ENCODE measurements at places on chromosomes 2 and 18.
A peak's percentile ranks its signal among the peaks of the same experiment; 100 is the strongest.

DNA sequence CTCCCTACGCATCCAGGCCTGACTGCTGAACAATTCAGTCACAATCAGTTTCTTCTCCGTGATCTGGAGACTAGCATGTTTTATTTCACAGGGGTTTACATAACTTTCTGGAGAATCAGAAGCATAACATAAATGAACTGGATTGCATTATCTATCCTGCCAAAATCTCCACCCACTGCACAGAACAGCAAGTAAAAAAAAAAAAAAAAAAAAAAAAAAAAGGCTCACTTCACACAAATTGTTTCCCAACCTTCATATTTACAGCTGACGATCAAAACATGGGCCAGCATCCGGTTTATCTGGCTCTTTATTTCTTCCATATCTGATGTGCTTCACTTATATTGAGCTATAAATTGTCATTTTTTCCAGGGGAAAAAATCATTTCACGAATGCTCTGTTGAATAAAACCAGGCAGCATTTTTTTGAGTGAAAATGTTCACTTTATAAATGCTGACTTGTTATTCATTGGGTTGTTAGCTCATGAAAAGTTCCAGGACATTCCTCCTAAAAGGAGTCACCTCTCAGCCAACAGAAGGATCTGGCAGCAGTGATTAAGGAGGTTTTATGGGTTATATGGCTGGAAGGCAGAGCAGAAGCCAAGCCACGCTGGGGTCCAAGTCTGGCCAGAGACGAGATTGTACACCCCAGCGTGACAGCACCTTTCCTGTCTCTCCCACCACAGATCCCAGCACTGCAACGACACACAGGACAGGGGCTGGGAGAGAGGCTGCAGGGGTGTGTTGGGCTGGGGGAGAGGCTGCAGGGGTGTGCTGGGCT lies 51.2 kb upstream of the GLI2 start:
- DNase-seq = no peak

GRCh38 chr2:165427686-165428085 lies 41.8 kb upstream of the CSRNP3 start:
- DNase-seq = no peak

GRCh38 chr2:55560855-55561254 lies 41.3 kb downstream of the CFAP36 start:
- DNase-seq = no peak

- DNase-seq = no peak
Observed at GRCh38 chr2:144201126-144201525, 318.8 kb downstream of the ZEB2 start.

DNA sequence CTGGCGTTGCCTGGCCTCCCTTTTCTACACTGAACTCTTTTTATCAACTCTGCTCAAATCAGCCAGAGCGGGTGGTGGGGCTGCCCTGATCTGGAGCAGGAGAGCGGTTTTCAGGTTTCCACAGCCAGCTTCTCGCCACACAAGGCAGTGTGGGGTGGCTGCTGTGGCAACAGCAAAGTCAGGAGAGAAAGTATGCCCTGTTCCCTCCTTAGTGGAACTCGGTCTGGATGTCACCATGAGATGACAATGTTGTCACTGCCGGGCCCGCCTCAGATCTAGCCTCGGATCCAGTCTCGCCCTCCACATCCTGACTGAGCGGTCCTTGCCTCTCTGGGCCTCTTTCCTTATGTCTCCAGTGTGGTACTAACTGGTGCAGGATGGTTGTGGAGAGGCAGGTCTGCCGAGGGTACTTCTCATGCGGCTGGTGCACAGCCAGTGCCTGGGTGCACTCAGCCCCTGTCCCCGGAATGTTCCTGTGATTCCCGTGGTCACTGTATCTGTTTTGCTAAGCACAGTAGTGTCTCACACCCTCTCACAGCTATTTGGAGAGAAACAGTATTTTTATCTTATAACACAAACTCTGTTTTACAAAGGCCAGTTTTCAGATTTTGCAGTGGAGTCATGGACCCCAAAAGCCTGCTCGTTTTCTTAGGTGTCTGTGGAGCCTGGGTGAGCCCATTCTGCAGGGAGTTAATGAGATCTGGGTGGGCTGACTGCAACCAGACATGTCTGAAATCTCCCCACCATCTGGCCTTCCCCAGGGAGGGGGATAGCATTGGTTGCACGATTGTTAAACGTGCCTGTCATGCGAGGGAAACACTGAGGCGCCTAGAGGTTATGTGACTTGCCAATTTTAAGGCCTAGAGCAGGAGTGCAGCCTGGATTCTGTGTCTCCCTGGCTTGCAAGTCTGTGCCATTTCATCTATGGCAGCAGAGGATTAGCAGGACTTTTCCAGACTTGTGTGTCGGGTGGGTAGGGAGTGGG lies 261.1 kb upstream of the AGAP1 start:
- DNase-seq = no peak

- DNase-seq = no peak
Observed at GRCh38 chr2:86441392-86441881, 266 bp downstream of the KDM3A start.

DNA sequence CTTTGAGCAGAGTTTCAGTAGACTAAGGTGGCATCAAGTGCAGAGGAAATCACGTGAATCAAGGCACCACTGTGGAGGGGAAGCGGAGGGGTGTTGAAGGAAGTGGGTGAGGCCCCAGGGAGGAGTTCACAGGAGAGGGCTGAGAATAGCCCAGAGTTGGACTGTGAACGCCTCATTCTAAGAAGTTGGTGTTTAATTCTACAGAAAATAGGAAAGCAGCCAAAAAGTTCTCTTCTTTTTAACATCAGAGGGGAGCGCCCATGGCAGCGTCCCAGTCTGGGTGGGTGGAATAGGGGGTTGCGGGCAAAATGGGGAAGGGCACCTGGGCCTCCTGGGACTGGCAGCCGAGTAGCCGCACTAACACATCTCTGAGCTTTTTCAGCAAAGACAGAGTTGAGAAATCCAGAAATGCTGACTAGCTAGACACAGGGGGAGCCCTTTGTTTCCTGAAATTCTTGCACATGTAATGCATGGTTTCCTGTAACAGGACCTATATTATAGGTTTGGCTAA lies 97.0 kb downstream of the NEB start:
- peak; percentile 29 for DNase-seq

- DNase-seq = no peak
Observed at GRCh38 chr18:43772907-43773306, 495.6 kb upstream of the SYT4 start.

GRCh38 chr2:138122891-138123290 lies 158.6 kb downstream of the HNMT start:
- no peak for DNase-seq

DNA sequence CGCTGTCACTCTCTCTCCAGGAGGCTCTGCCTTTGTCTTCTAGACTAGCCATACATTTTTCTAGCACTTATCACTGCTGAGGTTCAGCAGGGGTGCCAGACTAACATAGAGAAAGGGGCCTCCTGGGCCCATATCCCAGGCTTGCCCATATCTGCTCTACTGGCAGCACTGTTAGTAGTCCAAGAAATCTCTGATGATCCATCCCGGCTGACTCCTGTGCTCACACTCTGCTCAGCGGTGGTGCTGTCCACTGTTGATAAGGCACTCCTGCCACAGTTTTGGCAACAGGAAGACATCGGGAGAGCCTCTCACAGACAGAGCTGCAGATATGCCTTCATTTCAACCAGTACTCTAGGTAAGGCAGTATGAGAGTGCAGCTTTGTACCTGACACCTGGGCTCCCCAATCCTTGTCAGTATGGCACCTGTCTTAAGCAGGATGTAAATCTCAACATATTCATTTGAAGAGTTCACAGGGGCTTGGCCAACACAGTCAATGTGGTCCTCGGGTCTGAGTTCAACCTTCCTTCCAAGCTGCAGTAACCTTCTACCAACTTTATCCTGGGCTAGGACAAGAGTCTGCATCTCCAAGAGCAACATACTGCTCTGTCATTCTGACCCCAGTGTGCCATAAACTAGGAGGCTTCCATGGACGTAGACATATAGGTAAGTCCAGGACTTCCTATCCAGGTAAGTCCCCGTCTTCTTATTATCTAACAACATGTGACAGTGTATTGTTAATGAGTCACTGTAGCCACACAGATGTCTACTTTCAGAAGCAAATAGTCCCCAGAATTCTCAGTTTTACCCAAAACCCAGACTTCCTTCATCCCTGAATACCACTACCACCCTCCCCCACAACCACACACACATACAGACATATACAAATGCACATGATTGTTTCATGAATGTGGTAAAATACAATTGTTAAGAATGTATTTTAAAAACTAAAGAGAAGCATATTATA lies 16.2 kb downstream of the KLF7 start:
- no peak for DNase-seq

- DNase-seq = no peak
Observed at GRCh38 chr2:25537526-25537925, 135.9 kb downstream of the DTNB start.

DNA sequence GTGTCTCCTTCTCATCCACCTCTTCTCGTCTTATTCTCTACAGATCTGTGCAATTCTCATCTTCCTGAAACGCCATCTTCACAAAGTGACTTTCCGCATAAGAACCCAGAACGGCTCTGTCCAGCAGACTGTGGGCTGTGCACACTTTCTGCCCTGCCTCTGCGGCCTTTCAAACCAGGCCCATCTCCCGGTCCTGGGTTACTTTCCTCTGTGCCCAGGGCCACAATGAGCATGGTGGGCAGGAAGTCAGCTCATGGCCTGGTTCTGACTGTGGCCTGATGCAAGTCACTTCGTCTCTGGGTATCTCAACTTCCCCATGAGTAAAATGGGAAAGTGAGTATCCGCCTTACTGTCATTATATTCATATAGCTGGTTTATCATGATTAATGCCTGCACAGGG lies 71.7 kb upstream of the TMEM200C start:
- no peak for DNase-seq

DNA sequence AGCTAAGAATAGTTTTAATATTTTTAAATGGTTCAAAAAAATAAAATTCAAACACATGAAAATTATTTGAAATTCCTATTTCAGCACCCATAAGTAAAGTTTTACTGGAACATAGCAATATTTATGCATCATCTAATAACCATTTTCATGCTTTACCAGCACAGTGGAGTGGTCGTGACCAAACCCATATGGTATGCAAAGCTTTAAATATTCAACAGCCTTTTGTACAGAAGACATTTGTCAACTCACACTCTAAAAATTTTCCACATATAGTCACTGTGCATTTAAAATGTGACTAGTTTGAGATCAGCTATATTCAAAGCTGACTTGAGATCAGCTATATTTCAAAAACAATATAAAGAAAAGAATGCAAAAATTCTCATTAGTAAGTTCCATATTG lies 46.2 kb downstream of the PUM2 start:
- no peak for DNase-seq

DNA sequence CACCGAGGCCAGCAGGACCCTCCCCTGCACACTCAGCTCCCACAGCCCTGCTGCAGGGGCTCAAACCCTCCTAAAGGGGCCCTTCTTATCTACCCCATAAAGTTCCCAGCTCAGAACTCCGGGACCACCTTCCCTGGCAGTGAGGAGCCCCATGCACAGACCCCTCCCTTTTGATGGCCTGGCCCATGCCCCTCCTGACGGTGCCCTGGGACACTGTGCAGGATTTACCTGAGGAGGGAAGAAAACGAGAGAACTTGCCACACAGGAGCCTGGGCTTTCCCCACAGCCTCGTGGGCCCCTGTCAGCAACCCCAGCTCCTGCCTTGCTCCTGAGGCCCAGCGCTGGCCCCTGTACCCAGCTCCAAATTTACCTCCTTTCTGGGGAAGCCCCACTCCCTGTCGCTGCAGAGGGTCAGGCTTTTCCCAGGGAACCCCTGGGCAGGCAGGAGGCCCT lies 206.3 kb upstream of the SALL3 start:
- DNase-seq = no peak

- no peak for DNase-seq
Observed at GRCh38 chr2:68698567-68699377, 35.8 kb upstream of the ARHGAP25 start.

DNA sequence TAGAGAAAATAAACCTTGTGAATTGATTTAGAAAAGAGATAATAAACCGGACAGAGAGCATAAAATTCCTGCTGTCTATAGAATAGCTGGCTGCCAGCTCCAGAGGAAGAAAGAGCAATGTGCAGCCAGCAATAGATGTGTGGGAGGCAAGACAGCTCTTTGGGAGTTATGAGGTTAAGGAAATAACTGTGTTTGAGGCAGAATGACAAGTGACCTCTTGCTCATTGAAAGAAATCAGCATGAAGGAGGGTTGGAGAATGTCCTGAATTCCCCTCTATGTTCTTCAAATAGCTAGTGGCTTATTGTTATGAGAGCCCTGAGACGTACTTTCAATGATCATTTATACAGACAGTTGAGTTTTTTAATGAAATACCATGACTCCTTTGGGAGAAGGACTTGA lies 1009.9 kb upstream of the NXPH2 start:
- DNase-seq = no peak

DNA sequence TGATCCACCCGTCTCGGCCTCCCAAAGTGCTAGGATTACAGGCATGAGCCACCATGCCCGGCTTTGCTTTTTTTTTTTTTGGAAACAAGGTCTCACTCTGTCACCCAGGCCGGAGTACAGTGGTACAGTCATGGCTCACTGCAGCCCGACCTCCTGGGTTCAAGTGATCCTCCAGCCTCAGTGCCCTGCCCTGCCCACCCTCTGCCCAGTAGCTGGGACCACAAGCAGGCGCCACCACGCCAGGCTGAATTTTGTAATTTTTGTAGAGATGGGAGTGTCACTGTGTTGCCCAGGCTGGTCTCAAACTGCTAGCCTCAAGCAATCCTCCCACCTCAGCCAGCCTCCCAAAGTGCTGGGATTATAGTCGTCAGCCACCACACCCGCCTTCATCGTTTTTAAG lies 11.6 kb upstream of the PSD4 start:
- DNase-seq = no peak

GRCh38 chr2:62587592-62587991 lies 81.6 kb upstream of the TMEM17 start:
- DNase-seq = no peak

GRCh38 chr2:128797092-128797491 lies 478.4 kb upstream of the HS6ST1 start:
- no peak for DNase-seq

DNA sequence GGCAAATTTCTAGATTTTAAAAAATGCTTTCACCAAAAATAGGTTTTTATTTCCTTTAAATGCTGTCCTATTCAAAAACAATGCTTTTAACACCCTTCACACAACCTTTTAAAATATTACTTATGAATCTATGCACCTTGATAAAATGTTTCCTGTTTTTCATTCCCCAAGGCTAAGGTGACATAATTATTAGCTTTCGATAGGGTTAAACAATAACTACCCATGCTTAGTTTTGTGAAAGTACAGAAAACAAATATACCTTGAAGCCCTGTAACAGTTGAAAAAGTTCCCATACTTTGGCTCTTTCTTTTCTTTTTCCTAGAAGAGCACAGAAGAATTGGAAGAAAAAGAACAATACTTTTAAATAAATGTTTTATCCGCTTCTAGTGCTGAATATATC lies 54.9 kb upstream of the ITPRID2 start:
- no peak for DNase-seq

- no peak for DNase-seq
Observed at GRCh38 chr2:165720511-165720910, 73.5 kb downstream of the GALNT3 start.

GRCh38 chr2:157052685-157053224 lies 204.8 kb upstream of the GALNT5 start:
- DNase-seq = no peak

DNA sequence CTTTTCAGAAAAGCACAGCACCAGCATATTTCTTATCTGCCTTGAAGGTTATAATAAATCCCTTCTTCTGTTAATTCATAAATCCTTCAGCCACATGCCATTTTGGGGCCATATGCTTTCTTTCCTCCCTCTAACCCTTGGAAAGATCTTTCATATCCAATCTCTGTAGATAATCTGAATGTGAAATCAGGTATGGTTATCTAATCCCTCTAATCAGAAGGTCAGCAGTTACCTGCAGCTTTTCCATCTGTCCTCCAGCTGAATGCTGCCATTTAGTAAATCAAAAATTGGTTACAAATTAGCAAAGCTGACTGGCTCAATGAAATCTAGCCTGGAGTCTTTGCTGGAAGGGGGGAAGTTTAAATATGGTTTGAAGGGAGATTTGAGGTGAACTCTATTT lies 230.5 kb downstream of the PIK3C3 start:
- no peak for DNase-seq

All from NAMALWA (cell line).